ENCODE measurements at places on chromosomes 1 and 21.

DNA sequence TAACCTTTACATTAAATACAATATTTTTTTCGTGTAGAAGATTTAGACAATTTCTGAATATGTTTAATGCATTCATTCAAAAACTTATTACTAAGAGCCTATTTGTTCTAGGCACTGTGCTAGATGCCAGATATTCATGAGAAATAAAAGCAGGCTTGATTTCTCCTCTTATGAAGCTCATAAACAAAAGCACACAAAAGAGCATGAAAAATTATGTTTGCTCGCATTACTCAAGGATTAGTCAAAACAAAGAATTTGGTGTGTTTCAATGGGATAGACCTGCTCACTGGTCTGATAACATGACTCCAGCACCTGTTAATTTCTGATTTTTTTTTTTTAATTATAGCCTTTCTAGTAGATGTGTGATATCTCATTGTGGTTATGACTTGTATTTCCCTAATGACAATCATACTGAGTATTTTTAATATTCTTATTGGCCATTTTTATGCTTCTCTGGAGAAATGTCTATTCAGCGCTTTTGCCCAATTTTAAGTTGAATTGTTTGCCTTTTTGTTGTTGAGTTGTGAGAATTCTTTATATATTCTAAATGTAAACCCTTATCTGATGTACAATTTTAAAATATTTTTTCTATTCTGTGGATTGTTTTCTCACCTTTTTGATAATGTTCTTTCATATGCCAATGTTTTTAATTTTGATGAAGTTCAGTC, 382.3 kb upstream of the ADGRL4 start:
- DNase-seq, result no peak

DNA sequence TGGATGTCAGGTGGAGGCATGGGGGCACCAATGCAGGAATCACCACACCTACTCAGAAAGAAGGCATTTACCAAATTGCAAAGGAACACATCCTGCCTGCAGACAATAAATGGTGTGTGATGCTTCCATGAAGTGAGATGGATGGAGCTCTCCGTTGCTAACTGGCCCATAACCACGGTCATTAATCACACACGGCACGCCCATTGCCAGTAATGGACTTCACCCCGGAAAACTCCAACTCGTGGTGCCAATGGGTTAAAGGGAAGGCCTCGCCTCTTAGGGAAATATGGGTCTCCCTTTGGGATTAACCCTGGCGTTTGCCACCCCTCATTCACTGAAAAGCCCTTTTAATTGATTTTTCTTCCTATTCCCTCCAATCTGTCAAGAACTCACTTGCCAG, 443.1 kb upstream of the DAB1 start:
- DNase-seq, result no peak

- no peak for DNase-seq
Observed at GRCh38 chr1:9493326-9493725, 45.9 kb upstream of the SLC25A33 start.

GRCh38 chr1:55197099-55197498, 18.1 kb downstream of the USP24 start:
- no peak for DNase-seq

All from stimulated activated CD4-positive, alpha-beta T cell treated with anti-CD3 and anti-CD28 coated beads, Interleukin-4, amount 100 ng/mL, for 4 hours (primary cell).